ENCODE measurements at places on chromosomes 7 and 10. TPM values are rescaled to one million over a fixed set of nuclear protein-coding genes. Genes with fewer than 3 reads are reported as not detected.

FOXI2 gene
- polyA plus RNA-seq: not detected

OR6B1 gene
- polyA plus RNA-seq: not detected

ASIC3 gene
- polyA plus RNA-seq: 4.5 TPM

PTPRN2 gene
- polyA plus RNA-seq: 3.9 TPM

ERVW-1 gene
- not detected for polyA plus RNA-seq

MSANTD7 gene
- 3.2 TPM for polyA plus RNA-seq

DHTKD1 gene
- 24.2 TPM for polyA plus RNA-seq

PNLIP gene
- polyA plus RNA-seq: not detected

CCDC136 gene
- 48.4 TPM for polyA plus RNA-seq

NUP205 gene
- polyA plus RNA-seq: 48.2 TPM

RBM20 gene
- polyA plus RNA-seq: 0.64 TPM

GJD4 gene
- polyA plus RNA-seq: not detected

GCK gene
- polyA plus RNA-seq: 1.1 TPM

LIPA gene
- 63.2 TPM for polyA plus RNA-seq

FLNC gene
- polyA plus RNA-seq: 43.7 TPM

SLC13A1 gene
- not detected for polyA plus RNA-seq

KCP gene
- polyA plus RNA-seq: not detected

FRAT1 gene
- 1.8 TPM for polyA plus RNA-seq

NKX1-2 gene
- not detected for polyA plus RNA-seq

CNPY1 gene
- polyA plus RNA-seq: not detected

HPSE2 gene
- not detected for polyA plus RNA-seq

PPP1R3C gene
- 11.5 TPM for polyA plus RNA-seq

ASAH2B gene
- 5.5 TPM for polyA plus RNA-seq

SPDYE9 gene
- polyA plus RNA-seq: not detected

OR6V1 gene
- polyA plus RNA-seq: not detected

BMPER gene
- 20.0 TPM for polyA plus RNA-seq

CPA2 gene
- polyA plus RNA-seq: not detected

GPR26 gene
- not detected for polyA plus RNA-seq

GATA3 gene
- 14.3 TPM for polyA plus RNA-seq

SP4 gene
- polyA plus RNA-seq: 1.1 TPM

PSD gene
- 0.99 TPM for polyA plus RNA-seq

TYSND1 gene
- 7.4 TPM for polyA plus RNA-seq

TRIM50 gene
- polyA plus RNA-seq: not detected

CDNF gene
- 1.2 TPM for polyA plus RNA-seq

SFTPA2 gene
- polyA plus RNA-seq: not detected

Measured in SK-N-SH (cell line).